Activated CD4-positive, alpha-beta T cell treated with anti-CD3 and anti-CD28 coated beads, Interleukin-2, amount 10 ng/mL, durations not matched to agents 24 days and 14 days (primary cell): ENCODE measurements at places on chromosomes 1 and 21.
A peak's percentile ranks its signal among the peaks of the same experiment; 100 is the strongest.

DNA sequence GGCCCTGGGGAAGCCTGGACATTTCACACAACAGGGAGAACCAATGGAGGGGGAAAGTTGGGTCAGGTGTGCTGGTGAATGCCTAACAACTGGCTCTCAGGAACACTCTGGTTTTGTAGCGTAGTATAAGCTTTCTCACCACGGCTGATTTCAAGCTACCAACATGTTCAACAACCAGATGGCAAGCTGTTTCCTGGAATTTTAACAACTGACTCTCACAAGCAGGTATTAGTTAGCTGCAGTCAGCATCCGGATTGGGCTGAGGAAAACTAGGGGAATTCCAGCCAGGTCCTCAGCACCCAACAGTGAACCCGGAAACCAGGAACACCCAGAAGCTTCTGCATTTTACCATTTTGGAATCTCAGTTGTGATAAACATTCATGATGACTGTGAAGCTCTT, 162.3 kb upstream of the CAMK1G start:
- peaks cover 5% of the 10 kb centered on the region for H3K4me1 ChIP-seq
- H3K27me3 ChIP-seq, result peaks cover 10% of the 10 kb centered on the region
- DNase-seq, result no peak
- H3K27ac ChIP-seq, result no peak overlapping the region
- H3K4me3 ChIP-seq, result no peak overlapping the region

- peak overlapping the region; percentile 97 for H3K4me3 ChIP-seq
- peak overlapping the region; percentile 99 for H3K27ac ChIP-seq
- DNase-seq, result no peak
- no peaks in the 10 kb centered on the region for H3K27me3 ChIP-seq
- peaks cover 31% of the 10 kb centered on the region for H3K36me3 ChIP-seq
Observed at GRCh38 chr1:225998560-225999226, 450 bp downstream of the SDE2 start.

DNA sequence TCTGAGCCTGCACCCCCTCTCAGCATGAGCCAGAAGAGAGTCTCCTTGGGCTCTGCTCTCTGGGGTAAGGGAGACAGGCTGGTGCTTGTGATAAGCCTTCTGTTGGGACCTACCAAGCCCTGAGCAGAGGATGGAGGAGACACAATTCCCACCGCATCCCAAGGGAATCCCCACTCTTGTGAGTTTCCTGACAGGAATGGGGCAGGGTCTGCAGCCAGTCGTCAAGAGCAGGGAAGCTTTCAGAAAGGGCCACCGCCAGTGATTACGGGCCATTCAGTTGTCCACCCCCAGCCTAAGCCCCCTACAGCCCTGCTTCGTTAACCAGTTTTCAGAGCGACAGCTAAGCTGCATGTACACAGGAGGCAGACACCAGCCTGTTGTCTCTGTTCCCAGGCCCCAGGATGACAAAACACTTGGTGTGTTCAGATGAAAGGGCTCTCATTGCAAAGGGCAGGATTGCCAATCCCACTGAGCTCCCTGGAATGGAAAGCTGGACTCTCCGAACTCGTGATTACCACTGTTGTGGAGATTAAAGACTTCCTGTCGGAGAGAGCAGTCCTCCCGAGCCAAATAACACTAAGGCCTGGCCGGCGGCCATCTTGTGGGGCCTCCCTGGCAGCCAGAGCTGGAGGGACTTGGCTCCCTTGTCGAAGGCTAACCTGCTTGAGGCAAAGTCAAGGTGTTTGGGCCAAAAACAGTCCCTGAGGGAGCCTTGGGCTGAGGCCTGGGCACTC, 37.4 kb upstream of the SLC30A1 start:
- H3K27ac ChIP-seq, result no peak overlapping the region
- H3K36me3 ChIP-seq, result no peaks in the 10 kb centered on the region
- no peak overlapping the region for H3K4me3 ChIP-seq
- no peak for DNase-seq
- no peaks in the 10 kb centered on the region for H3K27me3 ChIP-seq

DNA sequence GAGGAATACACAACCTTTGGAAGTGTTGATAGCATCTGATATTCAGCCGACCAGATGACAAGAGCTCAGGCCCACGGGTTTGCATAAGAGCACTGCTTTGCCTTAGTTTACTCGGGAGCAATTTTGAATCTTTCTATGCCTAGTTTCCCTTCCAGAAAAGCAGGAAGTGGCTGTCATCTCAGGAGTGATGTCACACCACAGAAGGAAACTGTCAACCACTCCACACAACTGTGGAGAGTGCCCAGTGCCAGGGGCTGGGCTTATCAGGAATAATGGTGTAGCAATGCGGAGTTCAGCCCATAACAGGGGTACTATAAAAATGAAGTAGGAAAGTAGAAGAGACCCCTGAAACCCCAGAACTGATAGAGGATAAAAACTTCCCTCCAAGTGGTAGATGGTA, 28.4 kb downstream of the NTPCR start:
- DNase-seq, result no peak
- H3K27ac ChIP-seq, result no peak overlapping the region
- H3K36me3 ChIP-seq, result peaks cover 49% of the 10 kb centered on the region
- no peak overlapping the region for H3K4me3 ChIP-seq
- H3K4me1 ChIP-seq, result peaks cover 25% of the 10 kb centered on the region

GRCh38 chr1:30232288-30232899, 491.0 kb downstream of the MATN1 start:
- H3K27ac ChIP-seq, result no peak overlapping the region
- no peaks in the 10 kb centered on the region for H3K36me3 ChIP-seq
- no peak overlapping the region for H3K4me3 ChIP-seq
- DNase-seq, result peak; percentile 77

GRCh38 chr1:86573763-86574484, 27.0 kb downstream of the CLCA4 start:
- H3K36me3 ChIP-seq, result no peaks in the 10 kb centered on the region
- no peak overlapping the region for H3K27ac ChIP-seq
- H3K27me3 ChIP-seq, result peaks cover 6% of the 10 kb centered on the region
- H3K4me1 ChIP-seq, result no peaks in the 10 kb centered on the region
- H3K4me3 ChIP-seq, result no peak overlapping the region

DNA sequence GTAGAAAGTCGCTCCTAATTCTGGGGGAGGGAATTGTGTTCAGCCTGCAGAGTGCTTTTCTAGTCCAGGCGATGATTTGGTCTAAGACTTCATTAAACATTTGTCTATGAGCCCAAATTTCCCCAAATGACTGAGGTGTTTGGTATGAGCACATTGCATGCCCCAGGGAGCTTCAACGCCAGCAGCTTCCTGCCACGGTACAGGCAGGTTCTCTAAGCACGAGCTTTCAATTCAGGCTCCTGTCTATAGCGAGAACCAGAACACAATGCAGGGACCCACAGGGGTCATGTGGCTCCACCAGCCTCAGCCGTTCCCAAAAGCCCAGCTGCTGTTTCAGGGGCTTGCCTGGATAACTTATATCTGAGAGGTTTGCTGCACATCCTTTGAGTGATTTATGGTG, 34.1 kb upstream of the H6PD start:
- DNase-seq, result peak; percentile 62
- H3K27me3 ChIP-seq, result peaks cover 79% of the 10 kb centered on the region
- peak overlapping the region; percentile 21 for H3K4me3 ChIP-seq
- peaks cover 37% of the 10 kb centered on the region for H3K4me1 ChIP-seq
- no peak overlapping the region for H3K27ac ChIP-seq
- no peaks in the 10 kb centered on the region for H3K36me3 ChIP-seq

GRCh38 chr1:107548276-107548675, 407.4 kb downstream of the NTNG1 start:
- no peaks in the 10 kb centered on the region for H3K27me3 ChIP-seq
- H3K4me1 ChIP-seq, result no peaks in the 10 kb centered on the region
- DNase-seq, result no peak
- no peaks in the 10 kb centered on the region for H3K36me3 ChIP-seq

GRCh38 chr1:212628813-212629415, 20.4 kb downstream of the ATF3 start:
- peaks cover 10% of the 10 kb centered on the region for H3K27me3 ChIP-seq
- no peak for DNase-seq
- no peak overlapping the region for H3K27ac ChIP-seq
- H3K36me3 ChIP-seq, result no peaks in the 10 kb centered on the region

GRCh38 chr1:173314656-173315055, 107.5 kb upstream of the TNFSF4 start:
- no peak overlapping the region for H3K27ac ChIP-seq
- H3K4me1 ChIP-seq, result no peaks in the 10 kb centered on the region
- H3K27me3 ChIP-seq, result peaks cover 6% of the 10 kb centered on the region
- H3K36me3 ChIP-seq, result no peaks in the 10 kb centered on the region

GRCh38 chr1:113291777-113292602, 98.3 kb upstream of the MAGI3 start:
- no peaks in the 10 kb centered on the region for H3K36me3 ChIP-seq
- DNase-seq, result no peak
- no peaks in the 10 kb centered on the region for H3K4me1 ChIP-seq
- no peak overlapping the region for H3K27ac ChIP-seq
- peaks cover 7% of the 10 kb centered on the region for H3K27me3 ChIP-seq
- no peak overlapping the region for H3K4me3 ChIP-seq

- no peak overlapping the region for H3K4me3 ChIP-seq
- DNase-seq, result no peak
- H3K36me3 ChIP-seq, result no peaks in the 10 kb centered on the region
- no peak overlapping the region for H3K27ac ChIP-seq
Observed at GRCh38 chr1:46797696-46798470, 963 bp upstream of the CYP4B1 start.
